Left cardiac atrium (tissue), 4 donors: ENCODE measurements at places on chromosomes 2 and 18. TPM values are rescaled to one million over a fixed set of nuclear protein-coding genes. Genes with fewer than 3 reads are reported as not detected.

GRCh38 chr18:53567929-53568574, 656.4 kb downstream of the MBD2 start:
- DNase-seq = no peak

GRCh38 chr18:67451960-67452359, 64.6 kb downstream of the DSEL start:
- no peak for DNase-seq

DNA sequence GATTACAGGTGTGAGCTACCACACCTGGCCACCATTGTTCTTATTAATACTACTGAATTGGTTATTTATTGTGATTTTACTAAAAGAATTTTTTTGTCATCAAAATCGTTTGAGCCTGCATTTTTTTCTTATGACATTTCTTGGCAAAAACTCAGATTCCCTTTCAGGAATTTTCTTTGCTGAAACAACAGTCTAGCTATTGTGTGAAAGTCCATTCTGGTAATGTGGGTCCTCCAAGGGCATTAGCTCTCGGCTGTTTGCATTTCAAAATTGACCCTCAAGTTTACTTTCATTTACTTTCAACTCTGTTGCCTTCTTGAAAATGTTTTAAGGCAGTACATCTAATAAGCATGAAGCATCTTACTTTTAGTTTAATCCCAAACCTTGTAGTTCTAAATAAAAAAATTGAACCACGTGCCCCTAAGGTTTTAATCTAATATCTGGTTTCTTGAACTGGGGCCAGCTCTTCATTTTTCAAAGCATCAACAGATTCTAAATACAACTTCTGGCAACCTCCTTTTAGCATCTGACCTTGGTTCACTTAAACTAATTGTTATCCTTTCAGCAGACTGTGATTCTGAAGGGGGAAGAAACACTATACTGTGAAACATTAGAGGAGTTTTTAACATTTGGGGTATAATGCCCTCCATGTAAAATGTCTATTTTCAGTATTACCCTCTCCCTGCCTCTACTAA, 325.2 kb upstream of the RAB12 start:
- no peak for DNase-seq

GRCh38 chr18:63192126-63192884, 127.3 kb downstream of the BCL2 start:
- no peak for DNase-seq

DNA sequence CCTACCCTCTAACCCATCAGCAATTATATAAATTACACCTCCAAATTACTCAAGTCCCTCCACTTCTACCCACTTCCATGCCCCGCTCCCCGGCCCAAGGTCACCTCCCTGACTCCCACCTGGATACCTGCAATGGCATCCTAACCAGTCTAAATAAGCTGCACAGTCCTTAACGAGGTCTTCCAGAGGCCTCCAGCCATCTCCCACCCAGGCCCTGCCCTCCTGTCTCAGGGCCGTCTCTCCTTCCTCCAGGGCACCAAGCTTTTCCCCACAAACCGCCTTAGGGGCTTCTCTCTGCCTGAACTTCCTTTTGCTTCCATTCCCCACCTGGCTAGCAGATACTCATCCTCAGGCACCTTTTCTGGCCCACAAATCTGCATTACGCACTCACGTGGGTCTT, 4.8 kb downstream of the L3MBTL4 start:
- no peak for DNase-seq

DNA sequence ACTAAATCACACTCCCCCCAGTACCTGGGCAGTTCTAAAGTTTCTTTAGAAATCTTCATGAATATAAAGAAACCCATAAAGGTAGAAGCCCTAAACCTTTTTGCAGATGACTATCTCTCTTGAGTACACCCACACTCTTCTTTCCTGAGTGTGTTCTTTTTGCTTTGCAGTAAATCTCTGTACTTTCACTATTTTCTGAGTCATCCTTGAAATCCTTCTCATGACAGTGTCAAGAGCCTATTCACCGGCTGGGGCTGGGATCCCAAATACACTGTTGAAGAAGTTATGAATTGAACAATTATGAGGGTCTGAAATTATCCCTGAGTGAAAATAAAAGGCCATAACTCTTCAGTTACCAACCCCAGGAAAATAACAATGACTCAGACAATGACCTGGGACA, 133.9 kb upstream of the CCDC195 start:
- DNase-seq = no peak

DNA sequence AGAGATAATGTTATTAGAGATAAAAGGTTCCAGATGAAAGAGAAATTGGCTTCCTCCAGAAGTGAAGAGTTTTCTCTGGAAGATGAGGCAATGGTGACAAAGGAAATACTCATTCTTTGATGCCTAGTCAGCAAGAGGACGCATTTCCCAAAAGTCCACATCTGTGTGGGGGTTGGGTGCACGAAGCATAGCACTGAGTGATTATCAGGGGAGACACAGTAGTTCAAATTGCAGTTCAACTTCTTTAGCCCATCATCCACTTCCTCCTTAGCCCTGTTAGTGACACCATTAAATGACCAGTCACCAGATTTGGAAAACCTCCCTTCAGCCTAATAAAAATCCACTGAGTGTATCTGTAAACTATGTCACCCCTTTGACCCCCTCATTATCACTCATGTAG, 80.9 kb upstream of the PHLPP1 start:
- no peak for DNase-seq

- no peak for DNase-seq
These were observed 158.0 kb upstream of the KLHL14 start for GRCh38 chr18:32930695-32931301.

- DNase-seq = no peak
These were observed 68.2 kb downstream of the UBR3 start for GRCh38 chr2:169895294-169895985.

- no peak for DNase-seq
These were observed 93.8 kb upstream of the LDAH start for GRCh38 chr2:20916604-20917286.

- peak; percentile 37 for DNase-seq
These were observed 56.1 kb downstream of the SF3B1 start for GRCh38 chr2:197378494-197379307.

DNA sequence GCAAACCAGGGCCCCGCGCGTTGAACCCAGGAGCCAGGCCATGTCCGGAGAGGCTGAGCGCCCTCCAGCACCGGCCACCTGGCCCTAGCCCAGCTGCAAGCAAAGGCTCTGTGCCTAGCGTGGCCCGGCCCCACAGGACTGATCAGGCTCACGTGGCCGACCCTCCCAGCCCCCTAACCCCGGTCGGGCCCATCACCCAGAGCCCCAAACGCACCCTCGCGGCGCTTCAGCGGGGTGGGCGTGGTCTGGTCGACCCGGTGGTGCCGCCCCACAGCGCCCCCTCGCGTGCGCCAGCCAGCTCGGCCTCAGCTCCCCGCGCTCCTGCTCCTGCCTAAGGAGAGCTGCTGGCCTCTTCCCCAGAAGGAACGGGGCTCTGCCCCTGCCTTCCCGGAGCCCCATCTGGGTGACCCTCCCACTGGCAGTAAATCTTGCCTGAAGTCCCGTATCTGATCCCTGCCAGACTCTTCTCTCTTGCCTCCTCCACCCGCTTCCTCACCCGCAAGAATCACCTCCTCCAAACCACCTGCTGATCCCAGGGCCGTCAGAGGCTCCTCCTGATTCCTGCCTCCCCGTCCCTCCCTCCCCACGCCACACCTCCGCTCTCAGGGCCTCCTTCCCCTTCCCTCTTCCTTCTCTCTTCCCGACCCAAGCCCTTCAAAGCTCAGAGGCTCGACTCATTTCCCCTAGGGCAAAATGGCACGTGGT, 12.3 kb upstream of the TEX51 start:
- peak; percentile 61 for DNase-seq

Gene PFN4
- 1.1 TPM for total RNA-seq

DNA sequence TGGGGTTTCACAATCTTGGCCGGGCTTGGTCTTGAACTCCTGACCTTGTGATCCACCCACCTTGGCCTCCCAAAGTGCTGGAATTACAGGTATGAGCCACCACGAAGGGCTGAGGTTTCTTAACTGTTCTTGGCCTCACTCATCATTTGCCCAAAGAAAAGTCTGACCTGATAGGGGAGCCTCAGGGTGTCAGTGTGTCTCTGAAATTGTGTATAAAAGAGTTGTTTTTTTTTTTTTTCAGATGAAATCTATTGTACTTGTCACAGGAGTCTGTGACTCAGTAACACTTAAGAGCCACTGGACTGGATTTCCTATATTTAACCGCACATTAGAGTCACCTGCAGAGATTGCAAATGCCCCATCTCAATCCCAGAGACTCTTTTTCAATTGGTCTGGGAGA, 16.9 kb downstream of the PMAIP1 start:
- no peak for DNase-seq

GRCh38 chr2:99806758-99807157, 316.9 kb upstream of the REV1 start:
- DNase-seq = no peak
